ENCODE measurements at places on chromosomes 5 and 9. TPM values are rescaled to one million over a fixed set of nuclear protein-coding genes. Genes with fewer than 3 reads are reported as not detected.

- DNase-seq = no peak
Measured at GRCh38 chr9:14315875-14316601, 2.1 kb upstream of the NFIB start.

DNA sequence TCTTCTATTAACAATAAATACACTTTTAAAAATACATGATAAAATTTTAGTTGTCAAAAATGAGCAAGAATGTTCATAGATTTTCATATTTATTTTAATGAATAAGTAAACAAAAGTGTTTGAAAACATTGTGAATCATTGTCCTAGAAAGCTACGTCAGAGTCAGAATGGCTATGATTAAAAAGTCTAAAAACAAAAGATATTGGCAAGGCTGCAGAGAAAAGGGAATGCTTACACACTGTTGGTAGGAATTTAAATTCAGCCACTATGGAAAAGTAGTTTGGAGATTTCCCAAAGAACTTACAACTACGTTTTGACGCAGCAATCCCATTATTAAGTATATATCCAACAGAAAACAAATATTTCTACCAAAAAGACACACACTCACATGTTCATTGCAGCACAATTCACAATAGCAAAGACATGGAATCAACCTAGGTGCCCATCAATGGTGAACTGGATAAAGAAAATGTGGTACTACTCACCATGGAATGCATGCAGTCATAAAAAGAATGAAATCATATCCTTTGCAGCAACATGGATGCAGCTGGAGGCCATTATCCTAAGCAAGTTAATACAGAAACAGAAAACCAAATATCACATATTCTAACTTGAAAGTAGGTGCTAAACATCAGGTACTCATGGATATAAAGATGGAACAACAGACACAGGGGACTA is 49.2 kb upstream of the FBXL17 start:
- no peak for DNase-seq

DNA sequence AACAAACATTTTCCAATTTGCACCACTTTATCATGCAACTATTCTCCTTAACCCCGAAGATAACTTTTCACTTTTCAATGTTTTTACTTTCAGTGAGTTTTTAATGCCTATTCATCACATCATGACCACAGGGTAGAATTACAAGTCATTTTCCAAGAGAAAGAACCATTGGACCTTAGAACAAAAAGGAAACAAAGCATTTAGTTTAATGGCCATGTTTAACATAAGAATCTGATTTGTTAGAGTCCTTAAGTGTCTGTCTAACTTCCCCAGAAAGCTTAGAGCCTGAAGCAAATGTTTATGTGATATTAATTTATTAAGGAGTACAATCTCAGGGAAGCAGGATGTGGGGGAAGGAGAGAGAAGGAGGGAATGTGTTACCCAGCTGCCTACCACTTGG is 325.8 kb upstream of the RIOK2 start:
- DNase-seq = no peak

ARL10 gene
- 6.6 TPM for total RNA-seq

GRCh38 chr9:71984403-71984802 is 73.0 kb downstream of the C9orf85 start:
- no peak for DNase-seq

DNA sequence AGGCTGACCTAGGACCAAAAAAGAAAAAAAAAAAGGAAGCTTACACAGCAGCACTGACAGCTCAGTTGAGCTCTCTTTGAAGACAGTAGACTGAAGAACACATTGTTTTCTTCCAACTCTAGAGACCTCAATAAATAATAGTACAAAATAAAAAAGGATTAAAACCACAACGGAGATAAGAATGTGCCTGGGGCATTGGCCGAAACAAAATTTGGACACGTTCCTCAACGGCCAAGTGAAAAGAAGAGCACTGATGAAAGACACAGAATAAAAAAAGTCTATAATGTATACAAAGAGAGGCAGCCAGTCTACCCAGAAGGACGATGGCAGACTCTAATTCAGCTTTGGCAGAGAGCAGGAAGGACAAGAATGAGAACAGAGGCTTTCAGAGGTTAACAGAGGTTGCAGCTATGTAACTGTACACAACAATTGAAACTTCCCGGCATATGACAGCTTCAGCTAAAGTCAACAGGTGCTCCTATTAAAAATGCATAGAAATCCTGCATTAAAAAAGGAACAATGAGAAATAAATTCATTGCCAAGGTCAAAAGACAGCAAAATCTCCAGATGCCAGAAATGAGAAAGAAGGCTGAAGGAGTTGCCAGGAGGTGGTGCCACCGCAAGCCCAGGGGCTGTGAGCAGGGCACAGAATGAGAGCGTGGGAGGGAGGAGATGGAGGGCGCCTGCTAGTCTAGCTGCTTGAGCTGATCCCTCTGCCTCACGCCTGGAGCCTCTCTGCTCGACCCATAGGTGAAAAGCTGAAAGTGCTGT is 113.9 kb downstream of the DCP2 start:
- no peak for DNase-seq

ARL14EPL gene
- not detected for total RNA-seq

- no peak for DNase-seq
Measured at GRCh38 chr5:168364151-168364661, 72.8 kb downstream of the WWC1 start.
